ENCODE measurements at places on chromosomes 6 and 20. TPM values are rescaled to one million over a fixed set of nuclear protein-coding genes. Genes with fewer than 3 reads are reported as not detected.

- no peak for DNase-seq
Measured at GRCh38 chr20:50240092-50240491, 49.5 kb downstream of the CEBPB start.

DNA sequence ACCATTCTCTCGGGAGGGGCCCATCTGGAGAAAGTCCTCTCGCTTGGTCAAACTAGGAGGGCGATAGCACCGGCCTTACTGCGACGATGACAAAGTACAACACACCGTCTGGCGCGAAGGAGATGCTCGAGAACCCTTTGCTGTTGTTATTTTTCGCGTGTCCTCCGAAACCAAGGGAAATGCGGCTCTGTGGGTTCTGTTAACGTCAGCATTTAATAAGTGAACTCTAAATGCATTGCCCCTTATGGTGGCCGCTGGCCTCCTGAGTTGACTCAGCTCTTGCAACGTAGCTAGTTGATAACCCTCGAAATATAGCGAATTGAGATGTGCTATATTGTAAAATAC, 577 bp upstream of the SCAND1 start:
- DNase-seq, result no peak

GRCh38 chr6:42257063-42257462, 39.4 kb upstream of the MRPS10 start:
- no peak for DNase-seq

DNA sequence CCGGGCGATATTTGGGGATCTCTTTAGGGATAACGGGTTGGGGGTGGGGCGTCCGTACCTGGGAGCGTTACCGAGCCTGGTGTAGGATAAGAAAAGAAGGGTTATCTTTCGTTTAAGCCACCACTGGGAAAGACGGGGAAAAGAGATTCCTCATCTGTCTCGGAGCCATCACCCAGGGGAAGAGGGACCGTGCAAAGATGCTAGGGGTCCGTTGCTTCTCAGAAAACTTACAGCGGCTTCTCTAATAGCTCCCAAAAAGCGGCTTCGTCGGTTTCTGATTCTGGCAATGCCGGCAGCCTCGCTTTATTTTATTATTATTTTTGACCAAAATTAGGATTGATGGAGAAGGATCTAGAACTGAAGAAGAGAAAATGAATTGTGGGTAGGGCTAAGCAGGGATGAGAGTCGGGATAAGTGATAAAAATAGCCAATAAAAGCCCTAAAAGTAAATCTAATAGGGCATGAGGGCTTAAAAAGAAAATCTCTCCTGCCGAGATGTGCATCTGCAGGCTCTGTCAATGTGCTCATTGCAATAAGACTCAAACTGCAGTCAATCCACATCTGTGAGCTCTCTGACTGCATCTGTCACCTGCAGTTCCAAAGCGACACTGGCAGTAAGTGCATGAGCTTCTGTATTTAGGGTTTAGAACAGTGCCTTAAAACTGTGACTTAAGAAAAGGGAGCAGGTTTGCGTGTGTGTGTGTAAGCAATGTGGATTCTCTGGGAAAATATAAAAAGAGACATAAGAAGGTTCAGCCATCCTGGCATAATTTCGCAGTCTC, 801 bp downstream of the TBPL1 start:
- peak; percentile 2 for DNase-seq

DNA sequence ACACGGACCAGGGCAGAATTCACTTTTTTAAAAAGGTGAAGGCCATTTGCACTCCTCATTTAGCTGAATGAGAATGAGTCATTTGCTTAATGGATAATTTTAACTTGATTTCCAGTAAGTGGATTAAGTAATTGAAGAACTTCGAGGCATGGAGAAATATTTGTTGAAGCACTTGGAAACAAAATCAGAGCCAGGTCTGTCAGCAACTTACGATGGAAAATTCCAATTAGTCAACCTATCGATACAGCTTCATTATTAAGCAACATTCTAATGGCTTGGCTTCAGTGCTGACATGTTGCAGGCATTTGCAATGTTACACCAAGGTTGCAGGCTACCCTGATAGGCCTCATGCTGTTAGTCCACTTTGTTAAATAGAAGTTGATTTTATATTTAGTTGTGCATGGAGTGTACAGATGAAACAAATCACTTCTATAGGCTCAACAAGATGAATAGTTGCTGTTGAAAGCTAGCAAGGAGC, 423.5 kb upstream of the SLC35B3 start:
- no peak for DNase-seq

- DNase-seq, result no peak
Measured at GRCh38 chr6:84623956-84624680, 140.3 kb downstream of the TBX18 start.

GRCh38 chr6:17172836-17173470, 71.1 kb downstream of the STMND1 start:
- peak; percentile 81 for DNase-seq

DNA sequence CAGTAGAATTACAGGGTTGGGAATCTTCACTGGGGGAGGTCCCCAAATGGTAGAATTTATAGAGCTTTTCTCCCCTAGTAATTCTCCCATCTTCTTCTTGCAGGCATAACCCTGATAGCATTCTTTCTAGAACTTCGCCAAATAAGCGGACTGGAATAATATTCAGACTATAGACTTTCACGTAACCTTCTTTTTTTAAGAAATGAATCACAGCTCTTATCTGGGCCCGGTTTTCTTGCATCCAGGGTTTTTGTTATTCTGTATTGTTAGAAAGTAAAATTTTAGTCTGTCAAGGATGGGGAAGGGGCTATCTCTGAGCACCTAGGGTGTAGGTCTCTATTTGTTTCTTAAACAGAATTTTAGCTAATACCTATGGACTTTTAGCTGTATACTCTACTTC, 476.8 kb upstream of the CITED2 start:
- DNase-seq, result peak; percentile 80

KIF6 gene
- total RNA-seq, result 1.2 TPM

SLC16A10 gene
- 36.8 TPM for total RNA-seq

EYS gene
- 17.3 TPM for total RNA-seq

VSTM2L gene
- not detected for total RNA-seq

LY6G6C gene
- total RNA-seq, result 3.1 TPM

MAFB gene
- 14.2 TPM for total RNA-seq
